Left hindlimb (tissue), 1 donor: ENCODE measurements at places on chromosomes 5 and 9.

DNA sequence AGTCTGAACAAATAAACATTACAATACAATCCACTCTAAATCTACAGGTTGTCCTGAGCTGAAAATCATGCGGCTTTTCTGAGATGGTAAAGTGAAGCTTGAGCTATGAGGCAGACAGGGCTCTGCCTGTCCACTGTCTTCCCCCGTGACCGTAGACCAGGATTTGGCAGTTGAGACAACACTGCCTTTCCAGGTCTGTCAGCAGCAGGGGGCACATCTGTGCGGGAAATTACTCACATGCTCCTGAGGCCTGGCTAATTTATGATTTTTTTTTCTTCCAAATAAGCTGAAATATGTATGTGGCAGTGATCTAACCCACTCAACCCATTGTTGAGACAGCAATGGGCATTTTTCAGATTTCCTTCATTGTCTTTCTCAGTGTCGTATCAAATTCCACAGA, 307.9 kb downstream of the FBXL7 start:
- peak; percentile 50 for DNase-seq

- DNase-seq = no peak
Observed at GRCh38 chr5:76583163-76584047, 39.8 kb downstream of the F2RL2 start.

DNA sequence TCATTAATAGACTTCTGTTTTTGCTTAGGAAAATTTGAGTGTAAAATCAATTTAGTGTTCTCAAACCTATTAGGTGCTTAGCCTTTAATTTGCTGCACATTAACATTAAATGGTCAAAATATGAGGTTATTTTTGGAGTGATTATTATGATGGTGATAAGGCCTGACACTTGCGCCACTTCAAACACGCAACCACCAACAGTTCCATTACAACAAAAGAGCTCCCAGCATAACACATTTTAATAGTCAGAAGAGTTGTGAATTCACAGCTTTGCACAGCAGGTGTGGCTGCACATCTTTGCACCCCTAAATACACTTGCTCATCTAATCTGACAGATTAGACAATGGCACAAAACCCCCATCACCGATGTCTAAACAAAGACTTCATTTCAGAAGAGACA, 940.7 kb downstream of the NR2F1-AS1 start:
- no peak for DNase-seq

GRCh38 chr9:3136686-3137346, 292.9 kb upstream of the PUM3 start:
- DNase-seq = peak; percentile 31

DNA sequence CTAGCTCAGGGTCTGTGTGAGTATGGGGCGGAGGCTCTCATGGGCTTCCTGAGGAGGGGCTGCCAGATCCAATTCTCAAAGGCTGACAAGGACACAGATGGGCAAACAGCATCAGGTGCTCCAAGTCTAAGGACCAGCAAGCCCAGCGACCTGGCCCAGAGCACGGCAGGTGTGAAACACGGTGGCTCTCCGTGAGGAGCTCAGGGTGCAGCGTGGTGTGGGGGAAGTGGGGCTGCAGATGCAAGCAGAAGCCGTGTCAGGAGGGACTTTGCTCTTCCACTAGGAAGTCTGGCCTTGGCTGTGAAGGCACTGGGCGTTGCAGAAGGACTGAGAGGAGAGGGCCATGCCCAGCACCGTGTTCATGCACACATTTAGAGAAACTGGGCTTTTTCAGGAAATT, 420.0 kb downstream of the GADD45G start:
- DNase-seq = no peak

DNA sequence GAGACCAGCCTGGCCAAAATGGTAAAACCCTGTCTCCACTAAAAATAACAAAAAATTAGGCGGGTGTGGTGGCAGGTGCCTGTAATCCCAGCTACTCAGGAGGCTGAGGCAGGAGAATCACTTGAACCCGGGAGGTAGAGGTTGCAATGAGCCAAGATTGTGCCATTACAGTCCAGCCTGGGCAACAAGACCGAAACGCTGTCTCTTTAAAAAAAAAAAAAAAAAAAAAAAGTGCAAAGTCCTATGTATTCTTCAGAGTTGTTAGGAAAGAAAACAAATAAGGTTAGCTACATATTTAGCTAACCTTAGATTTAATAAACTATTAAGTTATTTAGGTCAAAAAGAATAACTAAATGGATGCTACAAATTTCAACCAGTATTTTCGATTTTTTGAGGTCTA, 11.5 kb downstream of the ATG12 start:
- DNase-seq = no peak

GRCh38 chr9:86721843-86722705, 225.2 kb downstream of the GAS1 start:
- DNase-seq = peak; percentile 84

- no peak for DNase-seq
Observed at GRCh38 chr5:80509362-80509761, 21.5 kb downstream of the FAM151B start.

DNA sequence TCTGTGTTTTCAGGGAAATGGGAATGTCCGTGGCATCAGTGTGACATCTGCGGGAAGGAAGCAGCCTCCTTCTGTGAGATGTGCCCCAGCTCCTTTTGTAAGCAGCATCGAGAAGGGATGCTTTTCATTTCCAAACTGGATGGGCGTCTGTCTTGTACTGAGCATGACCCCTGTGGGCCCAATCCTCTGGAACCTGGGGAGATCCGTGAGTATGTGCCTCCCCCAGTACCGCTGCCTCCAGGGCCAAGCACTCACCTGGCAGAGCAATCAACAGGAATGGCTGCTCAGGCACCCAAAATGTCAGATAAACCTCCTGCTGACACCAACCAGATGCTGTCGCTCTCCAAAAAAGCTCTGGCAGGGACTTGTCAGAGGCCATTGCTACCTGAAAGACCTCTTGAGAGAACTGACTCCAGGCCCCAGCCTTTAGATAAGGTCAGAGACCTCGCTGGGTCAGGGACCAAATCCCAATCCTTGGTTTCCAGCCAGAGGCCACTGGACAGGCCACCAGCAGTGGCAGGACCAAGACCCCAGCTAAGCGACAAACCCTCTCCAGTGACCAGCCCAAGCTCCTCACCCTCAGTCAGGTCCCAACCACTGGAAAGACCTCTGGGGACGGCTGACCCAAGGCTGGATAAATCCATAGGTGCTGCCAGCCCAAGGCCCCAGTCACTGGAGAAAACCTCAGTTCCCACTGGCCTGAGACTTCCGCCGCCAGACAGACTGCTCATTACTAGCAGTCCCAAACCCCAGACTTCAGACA, 9.5 kb downstream of the RAB24 start:
- DNase-seq = no peak

GRCh38 chr5:9589049-9589835, 40.9 kb downstream of the TAS2R1 start:
- no peak for DNase-seq

DNA sequence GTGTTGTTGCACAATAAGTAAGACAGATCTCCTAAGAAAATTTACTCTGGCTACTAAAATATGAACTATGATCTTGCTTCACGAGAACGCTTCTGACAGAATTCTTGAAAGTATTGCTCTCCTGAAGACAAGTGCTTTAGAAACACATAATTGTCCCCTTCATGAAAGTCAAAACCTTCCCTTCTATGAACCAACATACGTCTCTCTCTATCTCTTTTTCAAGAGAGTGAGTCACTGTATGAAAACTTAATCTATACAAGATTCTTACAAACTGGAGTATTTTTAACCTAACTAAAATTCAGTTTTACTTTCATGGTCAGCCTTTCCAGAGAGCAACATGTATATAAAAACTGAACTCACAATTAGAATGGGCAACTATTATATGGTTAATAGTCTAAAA, 688.0 kb upstream of the CTNND2 start:
- no peak for DNase-seq

DNA sequence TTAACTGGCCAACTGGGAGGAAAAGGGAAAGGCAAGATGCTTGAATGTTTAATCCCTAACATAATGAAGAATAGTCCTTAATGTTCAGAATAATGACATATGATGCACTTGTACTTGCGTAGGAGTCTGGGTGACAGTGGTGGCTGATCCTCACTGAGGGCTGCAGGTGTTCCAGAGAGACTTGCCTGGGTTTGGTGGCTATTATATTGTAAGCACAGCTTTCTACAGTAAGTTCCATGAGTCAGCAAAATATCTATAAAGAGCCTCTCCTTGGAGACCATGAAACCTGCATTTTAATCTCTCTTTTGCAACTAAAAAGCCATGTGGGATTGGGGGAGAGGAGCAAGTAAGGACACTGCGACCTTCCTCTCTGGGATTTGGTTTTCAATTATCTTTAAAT, 1.9 kb upstream of the NPR2 start:
- no peak for DNase-seq

DNA sequence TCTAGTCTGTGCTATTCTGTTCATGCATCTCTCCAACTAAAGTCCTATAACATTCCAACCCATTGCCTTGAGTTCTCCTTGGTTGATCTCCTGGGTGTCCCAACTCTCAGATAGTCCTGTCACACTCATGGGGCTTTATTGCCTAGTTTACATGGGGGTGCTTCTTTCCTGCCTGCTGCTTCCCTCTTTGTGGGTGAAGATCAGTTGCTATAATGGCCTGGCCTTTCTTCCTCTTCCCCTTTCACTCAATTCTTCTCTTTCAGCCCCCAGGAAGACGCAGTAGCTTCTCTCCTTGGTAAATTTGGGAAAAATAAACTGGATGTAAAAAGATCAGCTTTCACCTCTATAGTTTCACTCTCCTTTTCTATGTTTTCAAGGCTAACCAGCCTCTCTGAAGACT, 66.5 kb downstream of the PTCD2 start:
- DNase-seq = no peak

GRCh38 chr5:52964138-52964537, 25.0 kb upstream of the ITGA2 start:
- no peak for DNase-seq

GRCh38 chr5:3309538-3309937, 286.1 kb upstream of the IRX1 start:
- DNase-seq = no peak

DNA sequence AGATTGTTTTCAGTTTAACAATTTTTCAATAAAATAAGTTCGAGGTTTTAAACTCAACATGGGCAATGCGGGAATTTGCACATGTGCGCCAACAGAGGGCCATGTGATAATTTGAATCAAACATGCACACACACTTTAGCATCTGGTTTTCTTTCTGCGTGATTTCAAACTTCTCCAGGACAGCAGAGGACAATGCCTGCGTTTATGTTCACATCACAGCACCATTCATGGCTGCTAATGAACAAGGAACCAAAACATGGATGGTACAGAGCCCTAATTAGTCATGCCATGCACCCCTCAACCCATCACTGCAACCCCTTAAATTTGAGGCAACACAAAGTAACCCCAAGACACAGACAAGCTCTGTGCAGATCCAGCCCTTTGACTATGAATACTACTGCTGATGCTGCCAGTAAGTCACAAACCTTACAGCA, 2.8 kb downstream of the SHC3 start:
- DNase-seq = no peak

GRCh38 chr5:4017076-4017803, 421.6 kb downstream of the IRX1 start:
- DNase-seq = no peak

GRCh38 chr9:22107202-22108045, 98.3 kb upstream of the CDKN2B start:
- no peak for DNase-seq

- DNase-seq = no peak
Observed at GRCh38 chr9:123238365-123238764, 30.0 kb downstream of the STRBP start.

DNA sequence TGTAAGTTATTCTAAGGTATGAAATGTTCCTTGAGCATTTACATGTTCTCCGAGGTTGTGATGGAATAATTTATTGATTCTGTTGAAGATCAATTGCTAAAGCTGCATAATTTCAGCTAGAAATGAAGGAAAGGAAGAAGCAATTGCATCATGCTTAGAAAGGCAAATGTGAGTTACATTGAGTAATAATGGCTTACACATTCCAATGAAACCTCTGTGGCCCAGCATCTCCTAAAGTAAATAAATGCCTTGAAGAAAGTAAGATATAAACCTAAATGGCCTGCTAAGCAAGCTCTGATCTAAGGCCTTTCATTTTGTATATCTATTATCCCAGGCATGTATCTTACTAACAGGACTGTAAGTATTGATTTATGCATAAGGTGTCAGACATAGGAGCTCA, 677.3 kb upstream of the RGMB start:
- no peak for DNase-seq

DNA sequence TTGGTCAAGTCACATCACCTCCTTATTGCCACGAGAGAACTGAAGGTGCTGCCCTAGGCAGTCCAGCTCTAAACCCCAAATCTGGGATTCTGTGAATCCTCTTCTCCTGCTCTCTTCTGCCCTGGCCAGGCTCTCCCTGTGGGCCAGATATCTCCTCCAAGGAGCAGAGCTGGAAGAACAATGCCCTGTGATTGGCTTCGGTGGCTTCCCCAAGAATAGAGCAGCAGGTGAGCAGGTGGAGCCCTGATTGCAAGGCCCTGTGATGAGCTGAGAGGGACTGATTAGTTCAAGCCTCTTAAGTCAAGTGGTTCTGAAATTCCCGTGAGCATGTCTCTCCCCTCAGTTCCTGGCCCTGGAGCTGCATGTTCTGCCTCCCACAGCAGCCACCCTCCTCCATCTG, 175.3 kb upstream of the BRINP1 start:
- DNase-seq = no peak

- no peak for DNase-seq
Observed at GRCh38 chr5:9314558-9314957, 231.3 kb downstream of the SEMA5A start.

DNA sequence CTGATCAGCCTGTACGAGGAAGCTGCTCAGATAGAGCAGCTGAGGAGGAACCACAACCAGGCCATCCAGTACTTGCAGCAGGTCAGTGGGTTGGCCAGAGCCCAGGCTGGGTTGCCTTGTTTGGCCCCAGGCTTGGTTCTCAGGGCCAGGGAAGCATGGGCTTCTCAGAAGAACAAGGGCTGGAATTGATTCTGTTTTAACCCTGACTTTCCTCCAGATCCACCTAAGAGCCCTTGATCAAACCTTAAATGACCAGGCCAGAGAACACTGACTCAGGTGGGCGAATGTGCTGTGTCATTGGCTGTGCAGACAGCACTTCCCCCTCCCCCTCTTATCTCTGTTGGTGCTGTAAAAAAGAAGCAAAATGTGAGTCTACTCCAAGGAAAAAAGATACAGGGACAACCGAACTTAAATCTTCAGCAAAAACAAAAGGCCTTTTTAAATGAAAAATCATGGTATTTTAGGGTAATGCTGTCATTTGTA, 28.1 kb downstream of the TTC23L start:
- no peak for DNase-seq

DNA sequence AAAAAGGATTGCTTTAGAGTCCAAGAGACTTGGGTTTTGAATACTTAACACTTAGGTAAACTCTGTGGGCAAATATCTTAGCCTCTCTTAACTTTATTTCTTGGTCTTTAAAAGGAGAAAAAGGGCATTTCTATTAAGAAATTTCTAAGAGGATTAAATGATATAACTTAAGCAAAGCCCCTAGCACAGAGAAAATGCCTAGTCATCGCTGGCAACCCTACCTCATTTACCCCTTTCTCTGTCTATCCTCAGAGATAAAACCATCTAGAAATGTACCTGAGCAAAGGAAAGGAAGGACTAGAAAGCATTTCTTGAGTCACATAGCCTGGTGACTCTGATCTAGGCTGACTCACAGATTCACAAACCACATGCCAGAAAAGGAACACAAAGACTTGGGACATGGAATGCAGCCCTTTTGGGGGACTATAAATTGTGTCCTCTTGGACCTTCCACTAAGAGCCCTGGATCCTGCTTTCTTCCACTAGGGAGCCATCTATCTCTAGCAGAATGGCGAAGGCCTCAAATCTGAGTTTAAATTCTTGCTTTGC, 120.6 kb downstream of the FOXD1 start:
- DNase-seq = no peak
